Nucleus accumbens (tissue), 56 donors: ENCODE measurements at places on chromosomes 11 and 22.

DNA sequence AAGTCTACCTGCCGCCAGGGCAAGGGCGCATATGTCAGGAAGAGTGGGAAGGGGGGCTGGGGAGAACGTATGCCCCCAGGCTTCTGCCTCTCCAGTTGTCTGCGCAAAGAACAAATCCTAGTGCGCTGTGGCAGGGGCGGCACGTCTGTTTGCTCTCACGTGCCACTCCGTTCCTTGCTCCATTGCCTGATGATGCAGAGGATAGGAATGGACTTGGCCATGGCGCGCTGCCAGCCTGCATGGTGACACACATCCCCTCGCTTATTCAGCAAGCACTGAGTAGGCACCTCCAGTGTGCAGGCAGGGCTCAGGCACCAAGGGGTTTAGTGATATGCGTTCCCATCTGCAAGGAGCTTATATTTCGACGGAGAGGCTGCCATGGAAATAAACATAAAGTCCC, 45.4 kb upstream of the SLC22A12 start:
- no peak for DNase-seq

DNA sequence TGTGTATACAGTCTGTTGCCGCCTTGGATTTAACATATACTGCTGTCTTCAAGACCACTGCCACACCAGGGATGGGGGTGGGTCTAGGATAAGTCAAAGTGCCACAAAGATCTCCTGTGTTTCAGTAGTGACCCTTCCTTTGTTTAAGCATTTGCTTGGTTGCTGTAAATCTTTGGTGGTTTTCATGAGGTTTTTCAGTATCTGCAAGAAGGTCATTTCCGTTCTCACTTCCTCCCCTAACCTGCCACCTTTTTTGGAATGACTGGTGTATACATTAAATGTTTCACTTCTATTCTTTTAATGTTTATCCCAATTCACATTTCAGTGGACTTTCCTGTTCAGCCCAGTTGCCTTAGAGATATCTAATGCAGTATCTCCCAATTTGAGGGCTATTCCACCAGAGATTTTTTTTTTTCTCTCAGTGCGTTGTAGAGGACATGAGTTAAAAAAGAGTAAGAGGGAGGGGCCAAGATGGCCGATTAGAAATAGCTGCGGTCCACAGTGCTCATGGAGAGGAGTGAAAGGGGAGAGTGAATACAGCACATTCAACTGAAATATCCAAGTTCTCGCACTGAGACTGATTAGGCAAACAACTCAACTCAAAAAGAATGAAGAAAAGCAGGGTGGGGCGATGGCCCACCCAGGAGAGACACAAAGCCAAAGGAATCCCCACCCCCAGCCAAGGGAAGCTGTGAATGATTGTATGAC, 43.2 kb downstream of the USP47 start:
- no peak for DNase-seq

DNA sequence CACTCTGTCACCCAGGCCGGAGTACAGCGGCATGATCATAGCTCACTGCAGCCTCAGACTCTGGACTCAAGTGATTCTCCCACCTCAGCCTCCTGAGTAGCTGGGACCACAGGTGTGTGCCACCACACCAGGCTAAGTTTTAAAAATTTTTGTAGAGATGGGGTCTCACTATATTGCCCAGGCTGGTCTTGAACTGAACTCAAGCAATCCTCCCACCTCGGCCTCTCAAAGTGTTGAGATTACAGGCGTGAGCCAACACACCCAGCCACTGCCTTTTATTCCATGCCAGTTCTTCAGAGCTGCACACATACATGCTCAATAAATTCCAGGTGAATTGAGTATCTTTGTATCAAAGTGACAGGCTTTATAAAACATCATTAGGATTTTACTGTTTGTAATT, 2.4 kb upstream of the COPB1 start:
- DNase-seq: no peak

GRCh38 chr11:62193952-62194351, 3.9 kb downstream of the SCGB1D1 start:
- no peak for DNase-seq

DNA sequence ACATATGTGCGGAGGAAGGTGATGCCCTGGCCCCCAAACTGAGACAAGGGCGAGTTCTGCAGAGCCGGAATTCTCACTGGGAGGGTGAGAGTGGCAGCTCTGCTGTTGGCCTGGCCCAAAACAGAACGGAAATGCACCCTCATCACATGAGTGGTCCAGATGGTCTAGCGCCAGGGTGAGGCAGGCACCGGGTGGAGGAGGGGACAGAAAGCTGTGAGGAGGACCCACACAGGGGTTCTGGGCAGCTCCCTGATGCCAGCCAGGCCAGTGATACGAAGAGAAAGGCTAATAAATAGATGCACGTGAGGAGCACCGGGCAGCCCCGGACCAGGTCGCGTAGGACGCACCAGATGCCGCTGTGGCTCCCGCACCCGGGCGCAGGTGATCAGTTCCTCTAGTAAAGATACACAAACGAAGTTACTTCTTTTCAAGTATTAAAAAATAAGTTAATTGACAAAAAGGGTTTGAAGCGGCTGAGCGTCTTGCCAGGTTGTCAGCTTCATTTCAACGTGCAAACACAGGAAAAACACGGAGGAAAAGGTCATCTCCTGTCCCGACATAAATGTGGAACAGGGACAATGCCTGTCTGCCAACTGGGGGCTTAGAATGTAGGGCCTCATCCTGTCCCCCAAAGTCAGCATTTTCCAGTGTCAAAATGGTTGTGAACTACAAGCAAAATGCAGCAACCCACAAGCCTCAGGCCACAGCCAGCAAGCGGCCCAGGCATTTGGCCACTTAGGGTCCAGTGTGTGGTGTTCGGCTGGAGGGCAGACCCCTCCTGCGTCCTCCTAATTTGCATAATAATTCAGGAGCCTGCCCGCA, 15.3 kb upstream of the BID start:
- DNase-seq: no peak

DNA sequence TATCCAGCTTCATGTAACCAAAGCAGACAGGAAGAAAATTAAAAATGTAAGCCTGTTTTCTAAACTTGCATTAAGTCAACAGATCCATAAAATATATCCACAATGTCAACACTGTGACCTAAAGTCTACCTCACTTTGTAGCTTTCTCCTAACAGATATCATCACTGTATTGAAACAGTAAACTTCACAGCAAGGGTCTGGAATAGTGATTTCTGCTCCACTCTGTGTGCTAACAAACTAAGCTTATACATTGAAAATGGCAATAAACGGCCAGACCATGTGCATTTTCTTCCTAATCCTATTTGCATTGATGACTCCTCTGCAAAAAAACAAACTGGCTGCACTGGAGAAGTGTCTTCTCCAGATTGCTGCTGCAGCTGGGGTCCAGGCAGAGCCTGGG, 26.8 kb downstream of the CADM1 start:
- DNase-seq: no peak

GRCh38 chr11:120467627-120468026, 43.9 kb upstream of the GRIK4 start:
- no peak for DNase-seq

GRCh38 chr11:43427971-43428370, 69.3 kb downstream of the TTC17 start:
- no peak for DNase-seq

DNA sequence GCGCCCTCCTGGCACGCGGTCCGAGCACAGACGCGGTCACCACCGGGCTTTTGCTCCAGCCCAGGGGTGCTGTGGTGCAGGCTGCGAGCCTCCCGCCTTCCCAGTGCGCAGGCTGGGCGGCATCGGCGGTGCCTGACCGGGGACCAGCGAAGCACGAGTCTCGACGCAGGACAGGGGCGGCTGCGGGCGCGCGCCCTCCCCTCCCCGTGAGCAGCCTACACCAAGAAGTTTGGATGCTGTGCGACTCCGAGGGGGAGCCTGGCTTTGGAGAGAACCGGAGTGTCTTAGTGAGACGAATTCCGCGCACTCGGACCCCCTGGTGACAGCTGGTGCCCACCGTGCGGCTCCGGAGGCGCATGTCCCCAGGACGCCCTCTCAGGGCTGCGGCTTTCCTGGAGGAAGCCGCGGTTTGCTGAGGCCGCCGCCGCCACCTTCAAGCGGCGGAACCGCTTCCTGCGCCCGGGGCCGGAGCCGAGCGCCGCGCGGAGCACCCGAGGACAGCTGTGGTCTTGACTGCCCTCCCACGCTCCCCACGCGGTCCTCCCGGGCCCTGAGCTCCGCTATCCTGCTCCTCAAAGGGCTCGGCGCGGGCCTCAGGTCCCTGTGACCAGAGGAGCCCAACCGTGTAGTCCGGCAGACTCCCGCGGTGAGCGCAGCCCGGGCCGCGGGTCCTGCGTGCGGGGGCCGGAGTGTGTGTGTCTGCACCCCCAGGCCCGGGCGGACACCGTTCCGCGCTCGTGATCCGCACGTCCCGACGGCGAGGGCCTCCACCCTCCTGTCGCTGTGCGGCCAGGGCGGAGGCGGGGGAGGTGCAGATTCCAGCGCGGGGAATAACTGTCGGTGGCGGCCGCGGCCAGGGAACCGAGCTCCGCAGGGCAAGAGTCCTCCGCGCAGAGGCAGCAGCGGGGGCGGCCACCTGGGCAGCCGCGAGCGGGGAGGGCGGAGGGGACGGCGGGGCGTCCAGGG, 1.7 kb downstream of the FGF3 start:
- no peak for DNase-seq

- no peak for DNase-seq
Measured at GRCh38 chr11:76617553-76618265, 52.8 kb downstream of the LRRC32 start.

GRCh38 chr11:76625472-76626186, 44.9 kb downstream of the LRRC32 start:
- DNase-seq: no peak

GRCh38 chr22:31119026-31119717, 3.6 kb upstream of the INPP5J start:
- DNase-seq: no peak

DNA sequence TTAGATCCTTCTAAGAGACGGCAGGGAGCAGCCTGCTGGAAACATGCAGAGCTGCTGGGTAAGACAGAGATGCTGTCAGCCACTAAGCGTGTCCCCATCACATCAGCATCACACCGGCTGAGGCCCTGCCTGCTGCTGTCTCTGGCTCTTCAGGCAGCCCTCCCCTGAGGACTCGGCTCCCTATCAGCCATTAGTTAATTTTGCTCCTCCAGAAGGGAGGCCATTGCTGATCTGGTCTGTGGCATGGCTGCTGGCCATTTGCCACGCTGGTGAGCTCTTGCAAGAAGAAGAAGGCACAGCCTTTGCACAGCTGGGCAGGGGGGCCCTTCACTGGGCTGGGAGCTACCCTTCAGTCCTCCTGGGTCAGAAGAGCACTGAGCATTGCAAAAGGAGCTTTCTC, 131.2 kb upstream of the PARVA start:
- no peak for DNase-seq

- DNase-seq: no peak
Measured at GRCh38 chr22:46633334-46633890, 13.2 kb downstream of the GRAMD4 start.
